ENCODE measurements at places on chromosomes 7 and 10.

- DNase-seq, result no peak
Measured at GRCh38 chr10:97882142-97883091, 32.8 kb downstream of the GOLGA7B start.

DNA sequence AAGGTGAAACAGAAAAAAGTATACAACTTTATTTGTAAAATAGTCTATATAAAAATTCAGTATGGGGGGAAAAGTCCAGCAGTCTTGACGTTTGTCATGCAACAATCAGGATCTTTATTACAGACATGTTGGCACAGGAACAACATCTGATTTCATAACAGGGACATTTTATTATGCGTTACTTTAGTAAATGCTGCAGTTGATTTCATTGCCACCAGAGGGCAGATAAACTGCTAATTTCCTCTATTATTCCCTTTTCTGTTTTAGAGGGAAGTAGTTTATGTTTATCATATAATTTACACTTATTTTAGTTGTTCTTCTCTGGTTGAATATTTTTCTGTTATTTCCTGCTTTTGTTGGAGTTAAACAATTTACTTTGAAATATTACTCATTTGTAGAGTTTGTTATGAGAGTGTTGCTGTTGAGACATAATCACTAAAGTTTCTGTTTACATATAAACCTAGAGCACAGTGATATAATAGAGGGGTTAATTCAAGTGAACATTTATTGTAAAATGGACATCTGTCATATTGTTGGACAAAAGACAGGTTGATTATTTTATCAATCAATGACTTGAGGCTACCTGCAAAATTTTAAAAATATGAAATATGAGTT, 3.3 kb downstream of the PLXDC2 start:
- DNase-seq, result no peak

GRCh38 chr7:1028775-1029636, 15.3 kb upstream of the GPR146 start:
- DNase-seq, result peak; percentile 78

GRCh38 chr10:69874449-69874848, 72.7 kb downstream of the COL13A1 start:
- DNase-seq, result no peak

- DNase-seq, result no peak
Measured at GRCh38 chr10:90674928-90675327, 182.9 kb downstream of the HTR7 start.

DNA sequence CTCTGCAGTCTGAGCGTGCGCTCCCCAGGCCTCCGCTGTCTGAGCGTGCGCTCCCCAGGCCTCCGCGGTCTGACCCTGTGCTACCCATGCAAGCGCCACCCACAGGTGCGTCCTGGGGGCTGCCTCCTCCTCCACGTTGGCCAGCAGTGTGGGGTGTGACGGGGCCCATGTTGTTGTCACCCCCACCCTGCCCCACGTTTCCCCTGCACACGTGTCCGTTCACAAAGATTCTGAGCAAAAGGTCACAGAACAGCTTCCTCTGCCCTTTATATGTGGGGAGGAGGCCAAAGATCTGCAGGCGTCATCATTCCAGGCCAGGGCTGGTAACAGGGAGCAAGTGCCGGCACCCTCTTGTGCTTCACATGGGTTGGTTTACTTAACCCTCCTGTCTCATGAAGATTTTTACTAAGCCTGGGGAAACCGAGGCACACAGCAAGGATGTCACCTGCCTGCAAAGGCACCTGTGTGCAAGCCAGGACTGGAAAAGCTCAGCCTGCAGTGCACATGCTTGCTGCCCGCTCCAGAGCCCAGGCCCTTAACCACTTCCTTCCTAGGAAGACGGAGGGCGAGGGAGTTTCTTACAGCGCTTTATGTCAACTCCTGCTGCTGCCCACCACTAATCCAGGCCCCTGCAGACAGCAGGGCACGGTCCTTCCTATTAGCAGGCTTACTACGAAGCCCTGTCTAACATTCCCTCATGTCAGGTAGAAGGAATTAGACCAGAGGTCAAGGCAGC, 4.8 kb downstream of the GPR146 start:
- DNase-seq, result no peak

- DNase-seq, result no peak
Measured at GRCh38 chr10:128642502-128642901, 516.3 kb upstream of the MKI67 start.

DNA sequence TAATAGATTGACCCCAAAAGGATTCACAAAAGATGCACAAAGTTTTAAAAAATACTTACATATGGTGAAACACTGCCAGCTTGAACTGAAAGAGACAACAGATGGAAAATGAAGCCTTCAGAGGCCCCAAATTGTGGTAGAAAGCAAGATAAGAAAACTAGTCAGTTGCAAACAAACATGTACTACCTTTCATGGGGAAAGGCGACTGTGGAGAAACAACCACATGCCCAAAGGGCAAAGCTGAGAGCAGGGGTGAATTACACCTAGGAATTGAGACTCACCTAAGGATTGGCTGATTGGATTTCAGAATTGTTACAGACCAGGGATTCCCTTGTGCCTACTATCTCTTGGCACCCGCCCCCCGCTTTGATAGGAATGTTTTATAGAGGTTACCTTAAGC, 13.1 kb downstream of the EPC1 start:
- DNase-seq, result no peak

DNA sequence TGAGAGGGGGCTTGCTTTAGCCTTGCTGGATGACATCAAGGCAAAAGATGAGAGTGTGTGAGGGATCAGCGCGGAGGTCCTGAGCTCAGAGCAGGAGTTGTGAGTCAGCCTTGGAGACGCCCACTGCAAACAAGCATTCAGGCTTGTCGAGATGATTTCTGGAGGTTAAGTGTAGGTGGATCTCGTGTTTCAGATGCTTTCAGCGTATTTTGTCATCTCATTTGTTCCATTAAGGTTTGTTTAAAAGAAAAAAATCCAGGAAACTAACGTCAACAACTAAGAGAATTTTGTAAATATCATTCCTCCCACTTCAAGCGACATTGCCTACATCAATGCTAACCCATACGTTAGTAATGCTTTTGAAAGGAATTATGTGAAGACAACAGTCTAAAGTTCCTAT, 715.4 kb upstream of the NRP1 start:
- no peak for DNase-seq

DNA sequence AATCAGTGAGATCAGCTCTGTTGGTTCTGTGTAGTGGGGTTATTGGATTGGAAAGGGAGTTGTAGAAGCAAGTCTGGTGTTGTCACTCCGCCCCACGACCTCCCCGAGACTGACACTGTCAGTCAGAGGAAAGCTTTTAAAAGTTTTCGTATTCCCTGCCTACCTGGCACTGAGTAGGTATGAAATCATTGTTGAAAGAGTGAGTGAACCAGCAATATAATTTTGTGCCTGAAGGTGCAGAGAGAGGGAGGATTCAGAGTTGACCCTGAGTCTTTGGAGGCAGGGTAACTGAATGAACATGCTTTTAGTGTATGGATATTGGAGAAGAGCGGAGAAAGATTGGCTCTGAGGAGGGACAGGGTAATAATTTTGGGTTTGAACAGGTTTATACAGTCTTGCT, 27.3 kb downstream of the CCNY start:
- no peak for DNase-seq

DNA sequence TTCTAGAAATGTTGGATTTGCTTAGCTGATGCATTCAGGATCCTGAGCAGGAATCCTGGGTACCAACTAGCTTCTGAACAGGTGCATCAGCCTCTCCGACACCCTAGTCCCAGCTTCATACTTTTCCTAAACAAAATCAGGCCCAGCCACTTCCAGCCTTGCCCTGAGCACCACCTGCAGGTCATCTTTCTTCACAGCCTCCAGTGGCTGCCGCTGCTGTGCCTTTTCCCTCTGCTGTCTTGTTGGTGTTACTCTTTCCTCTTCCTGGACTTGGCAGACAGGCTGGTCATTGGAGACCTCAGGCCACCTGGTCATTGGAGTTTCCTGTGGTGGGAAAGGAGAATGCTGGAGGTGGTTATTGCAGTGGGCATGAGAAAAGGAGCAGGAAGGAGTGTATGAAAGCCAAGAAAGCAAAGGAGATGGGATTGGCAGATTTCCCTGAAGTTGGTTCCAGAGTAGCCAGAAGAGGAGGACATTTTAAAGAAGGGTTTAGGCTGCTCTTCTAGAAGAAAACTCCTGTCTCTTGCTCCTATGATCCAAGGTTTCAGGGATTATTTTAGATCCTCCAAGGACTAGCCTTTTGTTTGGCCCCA, 48.2 kb upstream of the NFKB2 start:
- DNase-seq, result peak; percentile 88

GRCh38 chr7:100053215-100053614, 3.6 kb downstream of the ZSCAN21 start:
- DNase-seq, result peak; percentile 32

- no peak for DNase-seq
Measured at GRCh38 chr7:76358011-76358480, 745 bp downstream of the YWHAG start.

DNA sequence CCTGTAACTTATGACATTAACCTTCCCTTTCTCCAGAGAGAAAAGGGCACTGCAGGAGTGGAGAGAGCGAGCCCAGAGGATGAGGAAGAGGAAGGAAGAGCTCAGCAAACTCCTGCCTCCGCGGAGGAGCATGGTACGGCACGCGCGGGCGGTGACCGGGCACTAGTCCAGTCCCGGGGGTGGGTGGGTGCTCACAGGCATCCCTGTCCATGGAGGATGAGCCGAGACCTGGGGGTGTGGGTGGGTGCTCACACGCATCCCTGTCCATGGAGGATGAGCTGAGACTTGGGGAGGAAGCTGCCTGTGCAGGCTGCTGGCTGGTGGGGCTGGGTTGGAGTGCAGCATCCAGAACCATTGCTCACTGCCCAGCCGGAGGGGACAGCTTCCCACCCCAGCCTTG, 23.8 kb downstream of the LRRC27 start:
- DNase-seq, result no peak

GRCh38 chr7:70177166-70177565, 578.9 kb downstream of the AUTS2 start:
- DNase-seq, result no peak

DNA sequence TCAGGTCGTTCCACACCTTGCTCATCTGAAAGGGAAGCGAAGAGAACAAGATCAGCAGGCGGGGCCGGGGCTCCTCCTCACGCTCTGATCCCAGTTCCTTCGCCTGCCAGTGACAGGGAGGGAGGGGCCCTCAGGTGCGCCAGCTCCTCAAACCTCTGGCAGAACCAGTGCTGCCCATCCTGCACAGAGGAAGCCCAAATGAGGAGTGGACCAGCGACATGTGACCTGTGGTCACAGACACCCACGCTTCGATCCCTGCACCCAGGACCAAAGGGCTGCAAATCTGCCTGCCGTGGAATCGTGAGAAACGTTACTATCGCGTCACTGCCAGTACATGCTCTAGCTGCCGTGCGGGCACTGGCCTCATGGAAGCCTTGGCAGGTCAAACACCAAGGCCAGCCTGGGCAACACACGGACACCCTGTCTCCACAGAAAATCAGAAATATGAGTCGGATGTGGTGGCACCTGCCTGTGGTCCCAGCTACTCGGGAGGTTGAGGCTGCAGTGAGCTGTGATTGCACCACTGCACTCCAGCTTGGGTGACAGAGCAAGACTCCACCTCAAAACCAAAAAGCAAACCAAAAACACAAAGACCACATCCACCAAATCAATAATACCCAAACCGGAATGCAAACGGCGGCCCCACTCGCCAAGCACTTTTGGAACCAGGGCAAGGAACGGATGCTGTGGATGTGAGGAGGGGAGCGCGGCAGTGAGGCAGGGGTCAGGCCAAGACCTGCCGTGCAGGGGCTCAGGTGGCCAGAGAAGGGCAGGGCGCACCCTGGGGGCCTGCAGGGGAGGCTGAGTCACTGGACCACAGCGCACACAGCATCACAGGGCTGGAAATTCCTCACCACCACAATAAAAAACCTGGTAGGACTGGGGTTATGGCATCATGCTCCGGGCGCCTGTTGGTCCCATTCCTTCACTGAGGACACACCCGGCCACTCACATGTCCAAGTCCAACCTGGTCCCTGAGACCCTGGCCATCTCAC, 13.4 kb downstream of the NUDT1 start:
- DNase-seq, result no peak

DNA sequence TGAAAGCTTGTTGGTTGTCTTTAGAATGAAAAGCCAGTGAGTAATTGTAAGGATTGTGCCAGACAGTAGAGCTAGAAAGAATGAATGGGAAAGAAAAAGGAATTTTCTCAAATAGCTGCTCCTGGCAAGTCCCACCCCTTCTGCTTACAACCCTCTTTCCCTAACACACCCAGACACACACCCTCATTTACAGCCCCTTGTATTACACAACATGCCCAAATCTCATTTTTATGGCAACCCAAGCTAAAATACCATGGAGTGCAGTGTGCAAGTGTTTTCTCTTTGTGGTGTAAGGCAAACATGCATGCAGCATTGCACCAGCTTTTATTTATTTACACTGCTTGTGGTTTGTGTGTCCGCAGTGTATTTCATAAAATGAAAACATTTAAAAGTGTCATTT, 1.5 kb downstream of the PRKAR2B start:
- DNase-seq, result no peak

GRCh38 chr7:55100544-55101327, 81.9 kb downstream of the EGFR start:
- no peak for DNase-seq

DNA sequence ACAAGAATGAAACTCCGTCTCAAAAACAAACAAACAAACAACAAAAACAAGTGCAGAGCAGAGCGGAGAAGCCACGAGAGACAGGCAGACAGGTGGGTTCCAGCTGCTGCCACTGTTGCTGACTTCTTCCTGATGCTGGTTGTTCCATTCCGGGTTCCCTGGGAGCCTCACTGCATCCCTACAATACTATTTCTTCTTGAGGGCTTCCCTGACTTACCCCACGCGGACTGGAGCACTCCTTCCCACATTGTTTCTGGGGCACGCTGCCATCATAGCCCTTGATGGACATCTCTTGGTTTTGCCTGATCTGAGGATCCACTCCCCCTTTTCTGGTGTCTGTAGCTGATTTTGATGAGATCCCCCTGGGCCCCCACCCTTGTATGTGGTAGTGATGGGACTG, 5.6 kb upstream of the NKX1-2 start:
- DNase-seq, result no peak

DNA sequence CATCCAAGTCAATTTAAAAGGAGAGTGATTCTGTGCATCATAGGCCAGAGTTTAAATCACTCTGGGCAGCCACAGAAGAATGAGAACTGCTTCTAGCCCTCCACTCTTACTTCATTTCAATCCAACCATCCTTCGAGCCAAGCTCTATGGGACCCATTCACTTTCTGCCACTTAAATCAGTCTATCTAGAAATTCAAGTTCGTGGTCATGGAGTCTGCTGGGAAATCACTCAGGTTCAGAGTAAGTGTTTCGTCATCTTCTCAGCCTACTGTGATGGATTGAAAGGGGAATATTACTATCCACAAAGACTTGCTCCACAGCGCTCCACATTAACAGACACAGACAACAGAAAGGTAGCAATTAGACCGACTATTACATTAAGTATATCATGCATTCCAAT, 4.6 kb downstream of the DCLRE1C start:
- no peak for DNase-seq

GRCh38 chr10:102608487-102608886, 35.8 kb upstream of the TRIM8 start:
- no peak for DNase-seq
